ENCODE measurements at places on chromosomes 4 and X.

DNA sequence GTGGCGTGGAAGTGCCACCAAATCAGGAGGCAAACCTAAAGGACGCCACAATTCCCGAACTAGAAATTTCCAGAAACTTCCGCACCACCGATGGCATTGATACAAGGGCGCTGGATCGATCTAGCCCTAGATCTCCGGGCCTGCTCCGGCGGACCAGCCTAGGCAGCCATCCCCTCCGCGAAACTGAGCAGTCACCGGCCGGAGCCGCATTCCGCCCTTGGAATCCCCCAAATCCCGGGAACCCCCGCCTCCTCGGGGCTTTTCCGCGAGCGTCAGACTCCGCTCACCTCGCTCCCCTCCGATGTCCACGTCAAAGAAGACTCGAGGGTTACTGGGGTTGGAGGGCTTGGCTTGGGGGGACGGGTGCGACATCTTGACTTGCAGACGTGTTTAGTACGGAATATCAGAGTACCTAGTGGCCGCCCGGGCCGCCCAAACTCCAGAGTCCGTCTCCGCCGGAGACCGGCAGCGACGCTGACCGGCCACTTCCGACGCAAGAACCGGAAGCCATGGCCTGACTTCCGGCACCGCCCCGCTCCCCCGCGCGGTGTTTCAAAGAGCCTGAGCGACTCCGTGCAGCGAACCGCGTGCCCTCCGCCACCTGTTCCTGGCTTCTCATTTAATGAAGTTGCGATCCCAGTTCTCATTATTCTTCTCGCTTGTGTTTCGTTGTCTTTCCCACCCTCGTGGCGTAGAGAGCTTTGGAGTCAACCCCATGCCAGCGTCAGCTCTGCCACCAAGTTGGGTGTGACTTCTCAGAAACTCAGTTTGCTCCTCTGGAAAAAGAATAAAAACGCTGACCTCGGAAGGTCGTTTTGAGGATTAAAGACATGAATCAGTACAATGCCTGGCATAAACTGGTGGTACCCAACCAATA, at the start of gene PPID:
Gene PPID (minus strand): TSS at position 480 of the 877 bp plus-strand sequence. CDS start 108 bp downstream, at position 372.
- peak; percentile 73 for DNase-seq

DNA sequence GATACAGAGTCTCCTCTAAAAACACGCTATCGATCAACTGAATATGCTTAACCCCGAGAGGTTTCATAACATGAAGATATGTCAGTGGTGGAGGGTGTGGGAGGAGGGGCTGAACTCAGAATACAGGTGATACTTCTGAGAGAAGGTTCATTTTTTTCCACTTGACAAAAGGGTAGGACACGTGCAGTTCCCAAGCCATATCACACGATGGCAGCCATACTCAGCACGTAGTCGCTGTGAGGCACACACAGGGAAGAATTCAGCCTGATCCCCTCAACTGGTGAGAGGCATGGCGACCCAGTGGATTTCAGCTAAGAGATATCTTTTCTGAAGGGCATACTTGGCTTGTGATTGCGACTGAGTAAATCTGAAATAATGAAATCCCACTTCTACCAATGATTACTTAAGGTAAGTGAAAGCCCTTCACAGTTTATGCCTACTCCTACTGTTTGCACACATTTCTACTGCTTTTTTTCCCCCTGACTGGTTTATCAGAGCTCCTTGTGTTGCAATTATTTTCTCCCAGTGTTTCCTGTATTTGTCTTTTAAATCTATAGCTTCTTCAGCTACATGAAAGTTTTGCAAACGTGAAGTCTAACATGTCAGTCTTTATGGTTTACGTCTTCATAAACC, 133.1 kb downstream of the CORIN start:
- DNase-seq: peak; percentile 42

GRCh38 chrX:24204958-24205357, 55.4 kb downstream of the ZFX start:
- no peak for DNase-seq

- DNase-seq: peak; percentile 6
These were observed 96.7 kb downstream of the ITM2A start for GRCh38 chrX:79270401-79270800.

DNA sequence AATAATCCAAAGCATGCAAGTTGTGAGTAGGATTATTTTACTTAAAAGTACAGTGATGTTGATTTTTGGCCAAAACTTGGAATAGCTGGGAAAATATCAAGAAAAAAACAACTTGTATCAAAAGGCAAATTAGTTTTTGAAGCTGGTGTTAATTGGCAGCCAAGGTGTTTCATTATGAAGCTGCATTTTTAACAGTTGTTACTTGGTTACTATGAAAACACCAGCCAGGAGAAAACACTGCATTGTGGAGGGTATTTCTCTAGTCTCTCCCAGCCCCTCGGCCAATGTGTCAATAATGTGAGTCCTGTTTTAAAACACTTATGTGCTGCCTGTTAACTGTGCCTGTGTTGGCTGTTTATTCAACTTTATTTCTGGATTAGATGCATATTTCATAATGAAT, 733.4 kb downstream of the ADGRL3 start:
- no peak for DNase-seq

- no peak for DNase-seq
These were observed 1520.7 kb upstream of the PCDH7 start for GRCh38 chr4:29199485-29199884.

DNA sequence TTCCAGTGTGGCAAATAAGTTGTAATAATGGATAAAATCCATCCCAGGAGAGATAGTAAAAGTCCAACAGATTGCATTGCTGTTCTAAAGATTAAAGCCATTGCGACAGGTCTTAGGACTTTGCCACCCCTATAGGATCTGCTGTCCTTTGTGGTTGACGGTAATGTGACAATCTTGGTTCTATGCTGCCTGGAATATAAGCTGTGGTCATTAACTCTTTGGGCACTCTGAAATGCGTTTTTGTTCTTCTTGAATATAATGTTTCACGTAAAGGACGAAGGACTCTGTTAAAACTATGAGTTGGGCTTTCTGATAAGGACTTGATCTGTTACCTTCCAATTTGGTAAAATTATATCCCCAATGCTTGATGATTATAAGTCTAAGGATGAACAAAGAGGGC, at the start of gene CLDN24:
Gene CLDN24 (minus strand): TSS at position 101 of the 400 bp plus-strand sequence. CDS start 0 bp downstream, at position 101.
- DNase-seq: no peak

GRCh38 chrX:146707781-146708180, 101.8 kb upstream of the CXorf51B start:
- no peak for DNase-seq

DNA sequence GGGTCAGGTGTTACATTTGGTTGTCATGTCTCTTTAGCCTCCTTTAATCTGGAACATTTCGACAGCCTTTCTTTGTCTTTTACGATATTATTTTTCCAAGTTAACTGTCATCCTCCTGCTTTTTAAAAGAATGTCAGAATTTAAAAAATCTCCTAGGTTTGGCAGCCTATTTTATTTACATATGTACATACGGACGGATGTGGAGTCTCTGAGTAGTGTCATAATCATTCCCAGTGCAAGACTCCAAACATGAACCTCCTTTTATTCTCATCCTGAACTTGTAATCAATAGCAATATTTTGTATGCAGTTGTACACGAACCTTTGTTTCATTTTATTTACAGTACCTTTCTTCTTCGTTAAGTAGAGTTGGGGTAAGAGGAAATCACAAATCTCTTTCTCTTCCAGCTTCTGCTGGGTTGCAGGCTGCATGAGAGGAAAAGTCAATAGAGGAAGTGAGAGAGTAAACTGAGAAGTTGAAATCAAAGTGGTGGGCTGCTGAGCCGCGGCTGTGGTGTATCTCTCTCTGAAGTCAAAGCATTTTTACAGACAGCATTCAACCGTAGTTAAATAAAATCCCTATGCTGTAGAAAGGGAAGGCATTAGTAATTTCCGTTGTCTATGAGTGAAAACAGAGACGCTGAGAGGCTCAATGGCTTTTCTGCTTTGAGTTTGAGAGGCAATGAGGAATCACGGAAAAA, 53.9 kb upstream of the RPS6KA3 start:
- DNase-seq: no peak

Measured in neuronal stem cell (in vitro differentiated cells).